ENCODE measurements at places on chromosomes 7 and 10.

DNA sequence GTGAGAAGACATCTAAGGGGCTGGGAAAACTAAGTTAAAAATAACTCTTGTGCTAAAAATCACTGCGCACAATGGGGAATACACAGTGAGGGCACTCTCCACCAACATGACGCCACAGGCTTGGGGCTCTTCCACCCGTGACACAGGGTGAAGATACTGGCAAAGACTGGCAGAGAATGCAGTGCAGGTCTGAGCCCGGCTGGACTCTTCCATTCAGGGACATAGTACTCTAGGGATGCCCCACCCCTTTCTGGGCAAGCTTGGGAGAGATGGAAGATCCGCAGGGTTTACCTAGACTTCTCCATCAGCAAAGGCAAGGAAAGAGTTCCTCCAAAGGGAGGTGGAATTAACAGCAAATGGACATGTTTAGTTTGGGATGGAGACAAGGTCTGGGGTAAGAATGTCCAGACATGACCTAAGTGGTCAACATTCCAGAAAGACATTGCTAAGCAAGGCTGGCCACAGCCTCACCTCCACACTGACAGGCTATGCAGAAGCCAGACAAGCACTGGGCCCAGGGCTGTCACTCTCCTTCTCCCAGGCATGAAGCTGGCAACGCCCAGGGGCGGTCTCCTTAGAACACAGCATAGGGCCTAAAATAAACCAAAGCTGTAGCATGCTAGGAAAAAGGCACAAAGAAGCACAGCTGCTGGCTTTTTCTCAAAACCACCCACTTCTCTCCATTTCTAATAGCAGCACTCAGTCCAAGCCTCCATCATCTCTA, 28.1 kb downstream of the XPNPEP1 start:
- DNase-seq = peak; percentile 67

GRCh38 chr10:30028738-30029030, 30.7 kb downstream of the JCAD start:
- DNase-seq = no peak

DNA sequence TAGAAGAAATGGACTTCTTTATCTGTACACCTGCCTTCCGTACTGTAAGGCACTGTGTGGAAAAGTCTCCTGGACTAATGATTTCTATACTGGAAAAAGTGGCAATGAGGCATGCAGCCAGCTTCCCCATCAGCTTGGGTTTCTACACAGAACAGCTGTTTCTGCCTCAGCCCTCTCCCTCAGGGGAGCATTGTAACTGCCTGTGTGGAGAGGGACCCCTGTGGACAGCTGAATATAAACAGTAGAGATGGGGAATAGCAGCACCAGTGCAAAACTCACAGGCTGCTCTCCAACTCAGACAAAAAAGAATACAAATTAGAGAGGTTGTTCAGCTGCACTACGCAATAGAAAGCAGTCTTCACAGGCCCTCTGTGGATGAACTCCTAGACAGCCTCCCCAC, 451.3 kb upstream of the MBL2 start:
- no peak for DNase-seq

GRCh38 chr7:99677648-99678045, 2.1 kb downstream of the CYP3A5 start:
- DNase-seq = no peak

- DNase-seq = no peak
These were observed 137.6 kb downstream of the RGS10 start for GRCh38 chr10:119404719-119405519.

DNA sequence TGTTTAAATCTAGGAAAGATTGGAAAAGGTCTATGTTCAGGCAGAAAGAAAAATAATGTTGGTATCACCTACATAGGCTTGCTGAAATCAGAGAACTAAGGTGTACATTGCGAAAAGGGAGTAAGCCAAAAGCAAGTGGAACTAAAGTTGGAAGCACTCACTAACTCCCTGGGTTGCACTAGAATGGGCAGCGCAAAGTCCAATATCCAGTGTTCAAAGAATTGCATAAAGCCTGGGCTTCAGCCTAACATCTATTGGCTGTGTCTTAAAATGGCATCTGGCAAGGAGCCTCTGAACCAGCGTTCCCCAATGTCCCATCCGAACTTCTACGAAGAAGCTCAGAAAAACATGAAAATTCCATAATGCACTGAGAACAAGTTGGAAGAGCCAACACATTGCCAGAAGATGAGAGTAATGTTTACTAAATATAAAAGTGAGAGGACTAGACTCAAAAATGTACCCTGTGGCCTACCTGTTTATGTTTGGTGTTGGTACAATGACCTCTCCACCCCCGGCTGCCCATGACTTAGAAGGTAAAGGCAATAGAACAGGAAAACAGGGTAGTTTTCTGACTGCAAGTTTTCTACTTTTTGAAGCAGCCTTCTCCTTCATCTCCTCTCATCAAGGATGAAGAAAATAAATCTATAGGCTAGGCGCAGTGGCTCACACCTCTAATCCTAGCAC, 275.9 kb upstream of the GHITM start:
- no peak for DNase-seq

GRCh38 chr7:138023618-138024342, 21.9 kb upstream of the CREB3L2 start:
- no peak for DNase-seq

DNA sequence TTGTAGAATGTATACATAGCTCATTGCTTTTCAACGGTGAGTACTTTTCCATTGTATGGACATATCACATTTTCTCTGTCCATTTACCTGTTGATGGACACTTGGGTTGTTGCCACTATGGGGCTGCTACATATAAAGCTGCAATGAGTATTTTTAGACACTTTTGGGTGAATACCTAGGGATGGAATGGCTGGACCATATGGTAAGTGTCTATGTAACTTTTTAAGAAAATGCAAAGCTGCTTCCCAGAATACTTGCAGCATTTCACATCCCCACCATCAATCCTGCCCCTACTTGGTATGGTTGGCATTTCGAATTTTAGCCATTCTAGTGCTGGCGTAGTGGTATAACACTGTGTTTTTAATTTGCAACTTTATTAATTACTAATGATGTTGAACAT, 274.6 kb downstream of the TNS3 start:
- no peak for DNase-seq

- no peak for DNase-seq
These were observed 196.0 kb upstream of the FZD1 start for GRCh38 chr7:91068136-91068795.

DNA sequence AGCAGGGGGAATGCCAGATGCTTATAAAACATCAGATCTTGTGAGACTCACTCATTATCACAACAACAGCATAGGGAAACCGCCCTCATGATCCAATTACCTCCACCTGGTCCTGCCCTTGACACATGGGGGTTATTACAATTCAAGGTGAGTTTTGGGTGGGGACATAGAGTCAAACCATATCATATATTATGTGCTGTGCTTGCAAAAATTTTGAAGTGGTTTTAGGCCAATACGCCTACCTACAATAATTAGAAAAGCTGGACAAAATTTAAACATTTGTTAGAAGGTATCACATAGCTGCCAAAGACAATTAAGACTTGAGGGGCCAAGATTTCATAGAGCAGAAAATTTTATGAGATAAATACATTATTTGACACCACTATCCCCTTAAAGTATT, 29.5 kb downstream of the NPSR1 start:
- DNase-seq = no peak

- peak; percentile 57 for DNase-seq
These were observed 10.2 kb downstream of the PYROXD2 start for GRCh38 chr10:98404571-98405359.

DNA sequence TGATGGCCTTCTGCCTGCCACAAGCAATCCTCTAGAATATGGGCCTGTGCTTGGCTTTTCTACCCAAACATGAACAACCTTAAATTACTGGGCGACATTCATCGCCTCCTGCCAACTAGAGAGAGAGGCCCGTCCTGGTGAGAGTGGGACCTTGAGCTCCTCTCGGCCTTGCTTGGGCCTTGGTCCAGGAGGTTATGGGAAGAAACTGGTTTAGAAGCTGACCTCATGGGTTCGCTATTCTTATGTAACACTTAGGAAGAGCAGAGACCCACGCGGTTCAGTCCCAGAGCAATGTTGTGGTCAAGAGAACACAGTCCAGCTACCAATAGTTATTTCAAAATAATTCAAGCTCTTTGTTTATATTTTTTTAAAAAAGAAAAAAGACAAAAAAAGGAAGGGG, 176.3 kb upstream of the ZNF32 start:
- peak; percentile 53 for DNase-seq

- DNase-seq = no peak
These were observed 102.6 kb upstream of the DDC start for GRCh38 chr7:50667789-50668226.

DNA sequence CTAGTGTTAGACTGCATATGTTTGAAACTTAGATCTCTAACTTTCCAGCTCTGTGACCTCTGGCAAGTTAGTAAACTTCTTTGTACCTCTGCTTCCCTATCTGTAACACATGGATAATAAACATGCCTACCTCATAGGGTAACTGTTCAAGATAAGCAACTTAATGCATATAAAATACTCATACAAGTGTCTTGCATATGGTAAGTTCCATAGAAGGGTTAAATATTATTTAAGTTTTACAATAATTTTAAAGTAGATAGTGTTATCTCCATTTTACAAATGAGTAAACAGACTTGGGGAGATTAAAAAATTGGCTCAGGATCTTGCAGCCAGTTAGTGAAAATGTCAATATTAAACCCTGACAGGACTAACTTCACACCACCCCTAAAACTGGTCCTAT, 30.1 kb upstream of the CD36 start:
- no peak for DNase-seq

Data from astrocyte of the spinal cord (primary cell).